M059J (cell line): ENCODE measurements at places on chromosomes 1 and 21. TPM values are rescaled to one million over a fixed set of nuclear protein-coding genes. Genes with fewer than 3 reads are reported as not detected.

DNA sequence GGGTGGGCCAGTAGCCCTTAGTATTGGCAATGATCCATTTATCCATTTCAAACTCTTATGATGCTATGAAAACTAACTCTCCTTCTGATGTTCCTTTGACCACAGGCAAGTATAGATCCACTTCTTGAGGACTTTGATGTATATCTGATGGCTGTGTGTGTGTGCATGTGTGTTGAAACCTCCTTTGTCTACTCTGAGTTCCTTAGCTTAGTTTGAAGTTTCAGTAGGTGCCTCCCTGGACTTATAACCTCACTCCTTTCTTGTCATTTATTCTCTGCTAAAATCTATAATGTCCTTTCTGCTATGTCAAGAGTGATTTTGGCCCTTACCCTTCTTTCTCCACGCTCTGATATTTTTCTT is 409.3 kb downstream of the PRDM2 start:
- no peak for DNase-seq

GRCh38 chr1:60655679-60656355 is 426.5 kb upstream of the NFIA start:
- no peak for DNase-seq

PPP1R15B gene
- total RNA-seq = 24.2 and 41.6 TPM in 2 replicates

DNA sequence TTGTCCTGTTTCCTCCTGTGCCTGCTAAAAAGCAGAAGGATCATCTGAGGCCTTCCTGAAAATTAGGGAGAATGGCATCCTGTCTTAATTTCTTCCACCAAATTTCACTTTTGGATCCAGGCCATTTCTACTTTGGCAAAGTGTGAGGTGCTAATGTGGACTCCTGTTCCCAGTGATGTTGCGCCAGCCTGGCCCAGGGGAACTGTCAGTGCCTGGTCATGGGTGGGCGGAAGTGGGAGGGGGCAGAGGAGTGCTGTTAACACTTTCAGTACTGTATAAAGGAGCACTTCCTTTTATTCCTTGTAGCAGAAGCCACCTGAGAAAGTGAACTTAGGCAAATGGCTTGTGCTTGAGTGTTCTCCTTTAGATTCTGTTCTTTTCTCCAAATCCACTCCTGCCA is 19.9 kb downstream of the ELAPOR1 start:
- no peak for DNase-seq

- DNase-seq = peak; percentile 95
These were observed 51.5 kb downstream of the MAP3K7CL start for GRCh38 chr21:29181799-29182470.
